Stimulated activated CD4-positive, alpha-beta T cell treated with anti-CD3 and anti-CD28 coated beads, TNF-alpha, amount 100 ng/mL, for 48 hours (primary cell): ENCODE measurements at places on chromosomes 12 and 14.
A peak's percentile ranks its signal among the peaks of the same experiment; 100 is the strongest.

DNA sequence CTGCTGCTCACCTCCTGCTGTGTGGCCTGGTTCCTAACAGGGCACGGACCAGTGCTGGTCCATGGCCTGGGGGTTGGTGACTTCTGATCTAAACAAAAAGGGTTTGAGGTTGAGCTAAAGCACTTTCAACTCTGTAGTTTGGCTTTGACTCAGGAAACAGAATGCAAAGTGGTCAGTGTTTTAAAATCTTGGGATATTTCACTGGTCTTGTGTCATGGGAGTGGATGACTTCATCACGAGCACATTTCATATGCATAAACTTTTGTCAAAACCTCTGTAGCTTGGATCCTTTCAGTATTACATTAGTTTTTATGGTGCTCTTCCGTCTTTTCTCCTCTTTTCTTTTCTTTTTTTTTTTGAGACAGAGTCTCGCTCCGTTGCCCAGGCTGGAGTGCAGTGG, 25.6 kb downstream of the FAM161B start:
- DNase-seq, result no peak

- no peak for DNase-seq
Observed at GRCh38 chr14:56224691-56225681, 106.8 kb downstream of the PELI2 start.

DNA sequence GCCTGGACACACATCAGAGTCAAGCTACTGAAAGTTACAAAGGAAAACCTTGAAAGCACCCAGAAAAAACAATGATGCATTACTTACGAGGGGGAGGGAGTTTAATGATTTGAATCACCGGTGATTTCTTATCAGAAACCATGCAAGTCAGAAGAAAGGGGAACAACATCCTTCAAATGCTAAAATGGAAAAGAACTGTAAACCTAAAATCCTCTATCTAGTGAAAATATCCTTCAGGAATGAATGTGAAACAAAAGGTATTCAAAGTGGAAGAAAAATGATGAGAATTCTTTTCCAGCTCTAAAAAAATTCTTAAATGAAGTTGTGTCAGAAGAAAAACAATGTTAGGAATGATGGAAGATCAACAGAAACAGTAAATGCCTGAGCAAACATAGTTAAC, 16.8 kb downstream of the SCAF11 start:
- DNase-seq, result no peak

- no peak for DNase-seq
Observed at GRCh38 chr12:54265364-54265812, 14.5 kb downstream of the CBX5 start.

- no peak for DNase-seq
Observed at GRCh38 chr12:52835271-52836041, 1.3 kb upstream of the KRT79 start.

GRCh38 chr12:114767084-114767760, 83.2 kb upstream of the TBX3 start:
- DNase-seq, result no peak

GRCh38 chr12:29863665-29864064, 79.9 kb upstream of the TMTC1 start:
- DNase-seq, result no peak

GRCh38 chr14:76312821-76313220, 63.1 kb upstream of the ESRRB start:
- no peak for DNase-seq

GRCh38 chr12:8465301-8465996, 9.7 kb downstream of the CLEC6A start:
- no peak for DNase-seq

- no peak for DNase-seq
Observed at GRCh38 chr14:87148655-87149054, 844.3 kb downstream of the GALC start.

DNA sequence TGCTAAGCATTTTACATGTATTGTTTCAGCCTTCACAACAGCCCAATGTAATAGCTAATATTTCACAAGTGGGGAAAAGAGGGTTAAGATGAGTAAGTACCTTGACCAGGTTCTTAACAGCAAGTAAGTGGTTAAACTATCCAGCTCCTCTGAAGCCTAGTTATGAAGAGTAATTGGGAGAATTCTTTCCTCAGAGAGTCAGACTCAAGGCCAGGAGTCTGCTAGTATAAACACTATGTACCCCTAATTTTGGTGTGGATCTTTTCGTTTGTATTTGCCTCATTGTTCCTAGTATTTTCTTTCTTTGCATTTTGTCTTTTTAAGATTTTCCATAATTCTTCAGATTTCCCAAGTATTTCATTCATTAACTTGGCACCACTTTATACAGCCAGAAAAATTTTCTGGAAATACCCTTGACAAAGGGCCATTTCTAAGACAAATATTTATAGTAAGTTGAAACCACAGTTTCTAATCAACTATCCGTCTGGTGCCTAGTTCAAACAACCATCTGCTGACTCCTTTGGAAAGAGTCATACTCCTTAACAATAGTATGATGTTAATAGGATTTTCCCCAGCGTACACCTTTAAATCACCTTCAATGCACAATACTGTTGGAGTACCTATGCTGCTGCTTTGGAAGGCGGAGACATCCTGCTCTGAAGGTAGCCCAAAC, 81.2 kb downstream of the SCAF11 start:
- DNase-seq, result no peak

- DNase-seq, result no peak
Observed at GRCh38 chr14:94654071-94654861, 42.1 kb downstream of the SERPINA3 start.

- DNase-seq, result no peak
Observed at GRCh38 chr12:1369938-1370500, 224.4 kb downstream of the FBXL14 start.

DNA sequence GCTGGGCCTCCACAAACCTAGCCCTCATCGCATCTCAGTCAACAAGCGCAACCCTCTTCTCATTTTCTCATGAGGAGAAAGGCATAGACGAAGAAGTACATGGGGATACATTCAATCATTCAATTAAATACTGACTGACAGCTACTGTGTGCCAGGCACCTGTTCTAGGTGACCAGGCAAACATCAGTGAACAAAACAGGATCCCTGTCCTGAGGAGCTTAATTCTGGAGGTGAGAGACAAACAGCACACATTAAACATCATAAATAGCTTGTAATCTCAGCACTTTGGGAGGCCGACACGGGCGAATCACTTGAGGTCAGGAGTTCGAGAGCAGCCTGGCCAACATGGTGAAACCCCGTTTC, 362 bp upstream of the ACYP1 start:
- DNase-seq, result no peak

GRCh38 chr12:2857021-2857431, at the start of gene TEX52:
Gene TEX52, minus strand, starts transcription at chr12:2857039. Its CDS starts 13 bp downstream, at chr12:2857026.
- no peak for DNase-seq

GRCh38 chr12:22282283-22282682, 52.2 kb downstream of the ST8SIA1 start:
- no peak for DNase-seq

DNA sequence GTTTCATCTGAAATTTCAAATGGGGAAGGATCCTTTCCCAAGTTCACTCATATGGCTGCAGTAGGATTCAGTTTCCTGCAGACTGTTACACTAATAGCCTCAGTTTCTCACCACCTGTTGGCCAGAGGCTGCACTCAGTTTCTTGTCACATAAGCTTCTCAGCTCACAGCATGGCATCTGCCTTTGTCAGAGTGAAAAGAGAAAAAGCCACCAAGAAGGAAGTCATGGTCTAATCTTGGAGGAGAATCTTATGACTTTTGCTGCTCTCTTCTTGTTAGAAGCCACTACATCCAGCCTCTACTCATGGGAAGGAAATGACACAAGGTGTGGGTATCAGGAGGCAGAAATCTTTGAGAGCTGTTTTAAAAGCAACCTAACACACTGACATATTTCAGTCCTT, 39.4 kb upstream of the BTG1 start:
- DNase-seq, result no peak

DNA sequence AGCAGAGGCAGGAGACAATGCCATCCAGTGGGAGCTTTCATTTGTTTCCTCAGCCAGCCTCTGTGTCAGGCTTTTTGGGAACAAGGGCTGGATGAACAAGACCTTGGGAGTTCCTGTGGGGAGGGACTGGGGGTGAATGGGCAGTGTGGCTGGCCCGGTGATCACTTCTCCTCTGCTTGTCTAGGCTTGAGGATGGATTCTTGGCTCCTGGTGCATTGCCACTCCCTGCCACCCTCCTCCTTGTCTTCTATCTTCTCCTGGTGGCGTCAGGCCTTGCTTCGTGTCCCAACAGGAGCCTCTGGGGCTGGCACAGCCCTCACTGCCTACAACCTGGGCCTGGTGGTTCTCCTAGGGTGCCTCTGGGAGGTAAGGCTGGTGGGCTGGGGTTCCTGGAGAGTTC, 25.0 kb upstream of the KCNA5 start:
- DNase-seq, result no peak

- no peak for DNase-seq
Observed at GRCh38 chr12:25767606-25768005, 190.9 kb upstream of the RASSF8 start.

DNA sequence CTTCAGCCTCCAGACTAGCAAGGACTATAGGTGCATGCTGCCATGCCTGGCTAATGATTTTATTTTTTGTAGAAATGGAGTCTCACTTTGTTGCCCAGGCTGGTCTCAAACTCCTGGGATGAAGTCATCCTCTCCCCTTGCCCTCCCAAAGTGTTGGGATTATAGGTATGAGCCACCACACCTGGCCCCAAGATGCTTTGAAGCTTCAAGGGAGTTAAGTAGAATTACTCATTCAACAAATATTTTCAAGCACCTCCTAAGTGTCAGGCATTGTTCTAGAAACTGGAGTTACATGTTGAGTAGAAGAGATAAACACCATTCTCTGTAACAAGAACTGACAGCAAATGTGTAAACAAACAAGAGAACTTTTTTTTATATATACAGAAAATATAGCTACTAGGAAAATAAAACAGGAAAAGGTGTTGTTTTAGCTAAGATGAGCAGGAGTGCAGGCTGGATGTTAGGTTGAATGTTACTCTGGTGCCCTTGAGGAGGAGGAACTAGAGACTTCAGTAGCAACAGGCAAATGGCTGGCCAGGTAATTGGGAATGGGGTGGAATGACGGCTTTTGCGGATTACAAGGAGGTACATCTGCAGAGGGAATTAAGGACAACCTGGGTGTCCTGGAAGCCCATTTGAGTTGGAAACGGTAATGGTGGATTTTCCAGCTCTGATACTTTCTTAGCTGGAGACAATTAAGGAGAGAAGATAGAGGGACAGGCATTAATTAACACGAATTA, 32.0 kb upstream of the CFAP54 start:
- DNase-seq, result no peak

DNA sequence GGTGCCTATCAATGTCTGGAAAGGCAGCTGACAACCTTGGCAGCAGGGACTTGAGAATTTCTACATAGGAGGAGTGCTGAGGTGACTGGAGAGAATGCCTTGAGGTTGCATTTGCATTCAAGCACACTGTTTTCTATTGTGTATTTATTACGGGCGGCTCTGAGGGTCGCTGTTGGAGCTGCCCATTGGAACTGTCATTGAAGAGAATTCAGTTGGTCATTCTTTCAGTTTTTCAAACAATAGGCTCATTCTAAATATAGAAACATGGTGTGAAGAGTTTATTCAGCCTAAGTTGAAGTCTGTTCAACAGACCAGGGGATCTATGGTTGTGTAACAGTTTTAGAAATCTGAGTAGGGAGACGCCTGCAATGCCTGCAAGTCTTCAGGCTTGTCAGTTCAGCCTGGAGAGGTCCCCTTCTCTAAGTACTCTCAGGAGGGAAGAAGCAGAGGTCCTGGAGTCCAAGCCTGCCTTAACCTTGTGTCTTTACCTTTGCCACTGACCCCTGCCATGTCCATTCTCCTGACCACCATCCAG, 9.8 kb upstream of the ABHD12B start:
- DNase-seq, result no peak

DNA sequence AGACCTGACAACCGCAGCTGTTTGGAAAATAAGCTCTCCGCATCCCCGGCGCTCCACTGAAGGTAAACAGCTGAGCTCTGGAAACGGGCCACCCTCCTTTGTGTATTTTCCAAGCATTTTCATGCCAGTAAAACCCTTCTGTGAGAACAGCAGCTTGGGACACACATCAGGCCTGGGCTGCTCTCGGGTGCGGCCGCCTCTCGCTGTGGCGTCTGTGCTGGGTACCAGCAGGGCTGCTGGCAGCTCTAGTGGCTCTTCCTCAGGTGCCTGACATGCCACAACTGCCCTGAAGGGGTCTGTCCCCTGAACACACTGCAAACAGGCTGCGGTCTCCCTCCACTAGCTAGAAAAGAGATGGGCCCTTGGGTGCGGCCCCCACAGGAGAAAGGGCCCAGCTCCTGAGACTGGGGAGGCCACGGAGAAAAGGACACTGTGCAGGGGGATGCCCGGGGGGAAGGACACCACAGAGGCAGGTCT, 96.3 kb downstream of the ITPK1 start:
- no peak for DNase-seq

- DNase-seq, result no peak
Observed at GRCh38 chr12:108826101-108826806, 31.1 kb downstream of the SSH1 start.

- DNase-seq, result no peak
Observed at GRCh38 chr14:71533390-71533789, 398.8 kb upstream of the RGS6 start.

DNA sequence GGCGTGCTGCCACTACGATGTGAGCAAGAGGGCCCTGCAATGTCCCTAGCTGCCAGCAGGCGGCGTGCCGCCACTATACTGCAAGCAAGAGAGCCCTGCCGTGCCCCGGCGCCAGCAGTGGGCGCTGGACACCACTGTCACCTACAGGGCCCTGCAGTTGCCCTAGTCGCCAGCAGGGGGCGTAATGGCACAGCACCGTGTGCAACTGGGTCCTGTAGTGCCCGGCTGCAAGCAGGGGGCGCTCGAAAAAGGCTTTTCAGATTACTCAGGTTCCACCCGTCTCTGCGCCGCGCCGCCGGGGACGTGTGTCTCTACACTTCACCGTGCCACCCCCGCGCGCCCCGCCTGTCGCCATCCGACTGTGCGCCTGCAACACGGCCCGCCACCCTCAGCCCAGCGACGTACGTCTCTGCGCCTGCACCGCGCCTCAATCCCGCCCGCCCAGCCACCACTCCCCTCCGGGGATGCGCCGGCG, 1356.9 kb downstream of the TMEM121 start:
- DNase-seq, result peak; percentile 75

GRCh38 chr12:123532808-123533649, 490 bp downstream of the RILPL1 start:
- DNase-seq, result no peak

GRCh38 chr12:131443019-131444000, 267.6 kb upstream of the SFSWAP start:
- DNase-seq, result no peak
